H54 (cell line): ENCODE measurements at places on chromosomes 5 and 9.

DNA sequence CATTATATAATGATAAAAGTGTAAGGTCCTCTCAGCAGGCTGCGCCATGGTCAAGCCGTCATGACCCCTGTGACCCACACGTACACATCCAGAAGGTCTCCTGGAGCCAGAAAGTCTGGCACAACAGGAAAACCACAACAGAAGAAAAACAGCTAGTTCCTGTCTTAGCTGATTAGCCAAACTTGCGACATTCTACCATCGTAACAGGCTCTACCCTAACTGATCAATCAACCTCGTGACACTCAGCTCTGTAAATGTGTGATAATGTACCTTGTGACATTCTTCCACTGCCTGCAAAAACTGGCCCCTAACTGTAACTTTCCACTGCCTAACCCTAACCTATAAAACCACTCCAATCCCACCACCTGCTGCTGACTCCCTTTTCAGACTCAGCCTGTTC, 316.4 kb upstream of the TUSC1 start:
- DNase-seq = no peak

DNA sequence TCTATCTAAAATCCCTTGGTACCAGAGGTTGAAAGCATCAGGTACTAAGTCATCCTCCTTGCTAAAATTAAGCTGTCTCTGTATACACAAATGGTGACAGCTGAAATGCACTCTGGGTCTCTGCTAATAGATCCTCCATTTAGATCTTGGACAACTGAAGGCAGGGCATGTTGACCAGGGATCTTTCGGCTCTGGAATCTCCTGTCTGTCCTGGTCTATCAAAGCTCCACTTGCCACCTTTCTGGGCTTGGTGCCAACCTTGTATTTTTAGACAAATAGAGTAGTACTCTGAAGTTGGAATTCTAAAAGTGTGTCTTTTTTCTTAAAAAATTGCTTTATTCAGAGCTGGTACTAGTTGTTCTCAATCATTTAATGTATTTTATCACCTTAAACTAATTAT, 135.2 kb upstream of the HMHB1 start:
- DNase-seq = no peak

DNA sequence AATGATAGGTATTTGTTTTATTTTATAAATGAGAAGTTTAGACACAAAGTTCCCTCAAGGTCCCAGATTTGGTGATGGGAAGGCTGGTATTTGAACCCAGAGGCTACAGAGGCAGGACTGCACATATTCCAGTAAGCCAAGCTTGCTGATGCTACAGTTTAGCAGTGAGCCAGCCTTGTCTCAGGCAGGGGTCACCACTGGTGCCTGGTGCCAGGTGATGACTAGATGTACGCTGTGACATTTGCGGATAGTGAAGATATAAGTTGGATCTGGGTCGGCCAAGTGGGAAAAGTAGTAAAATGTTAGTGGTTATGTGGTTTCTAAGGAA, 143.9 kb downstream of the AOPEP start:
- no peak for DNase-seq

- DNase-seq = no peak
Measured at GRCh38 chr9:127970401-127971313, 10.1 kb downstream of the EEIG1 start.

DNA sequence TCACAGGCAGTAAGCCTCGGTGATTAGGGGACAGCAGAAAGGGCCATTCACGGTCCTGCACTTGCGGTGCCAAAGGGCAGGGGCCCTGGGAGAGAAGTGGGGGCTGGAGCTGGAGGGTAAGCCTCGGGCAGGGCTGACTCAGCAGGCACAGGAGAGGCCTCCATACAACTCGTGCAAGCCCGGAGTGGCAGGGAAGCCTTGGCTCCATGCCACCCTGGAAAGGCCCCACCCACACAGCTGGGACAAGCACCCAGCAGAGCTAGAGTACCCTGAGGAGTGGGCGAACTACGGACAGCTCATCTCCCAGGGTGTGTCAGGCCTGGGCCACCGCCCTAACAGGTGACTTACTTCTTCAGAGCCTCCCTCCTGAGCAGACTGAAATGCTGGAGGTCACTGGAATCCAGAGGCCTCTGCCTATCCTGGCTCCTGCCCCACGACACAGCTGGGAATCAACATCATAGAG, 5.6 kb upstream of the CAMK2A start:
- DNase-seq = peak; percentile 81
